COR-L47 (cell line): ENCODE measurements at places on chromosomes 13 and 19.

DNA sequence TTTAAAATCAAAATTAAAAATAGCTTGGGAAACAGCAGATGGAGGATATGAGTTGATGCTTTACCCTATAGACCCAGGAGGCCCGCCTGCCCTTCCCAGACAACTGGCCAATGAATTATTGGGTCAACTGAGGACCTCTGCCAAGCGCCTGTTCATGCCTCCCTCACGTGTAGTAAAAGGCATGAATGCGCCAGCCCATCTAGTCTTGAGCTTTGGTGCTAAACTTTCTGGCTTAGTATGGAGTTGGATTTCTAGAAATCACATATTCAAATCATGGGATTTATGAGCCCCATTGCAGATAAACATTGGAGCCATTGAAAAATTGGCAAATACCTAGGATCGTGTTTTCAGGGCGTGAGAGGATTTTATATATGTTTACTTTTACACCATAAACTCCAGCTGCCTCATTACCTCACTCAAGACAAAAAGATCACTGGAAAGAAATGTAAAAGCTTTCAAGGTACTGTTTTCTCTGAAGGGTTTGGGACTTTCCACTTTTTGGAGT is 47.1 kb downstream of the COL4A2 start:
- no peak for DNase-seq

DNA sequence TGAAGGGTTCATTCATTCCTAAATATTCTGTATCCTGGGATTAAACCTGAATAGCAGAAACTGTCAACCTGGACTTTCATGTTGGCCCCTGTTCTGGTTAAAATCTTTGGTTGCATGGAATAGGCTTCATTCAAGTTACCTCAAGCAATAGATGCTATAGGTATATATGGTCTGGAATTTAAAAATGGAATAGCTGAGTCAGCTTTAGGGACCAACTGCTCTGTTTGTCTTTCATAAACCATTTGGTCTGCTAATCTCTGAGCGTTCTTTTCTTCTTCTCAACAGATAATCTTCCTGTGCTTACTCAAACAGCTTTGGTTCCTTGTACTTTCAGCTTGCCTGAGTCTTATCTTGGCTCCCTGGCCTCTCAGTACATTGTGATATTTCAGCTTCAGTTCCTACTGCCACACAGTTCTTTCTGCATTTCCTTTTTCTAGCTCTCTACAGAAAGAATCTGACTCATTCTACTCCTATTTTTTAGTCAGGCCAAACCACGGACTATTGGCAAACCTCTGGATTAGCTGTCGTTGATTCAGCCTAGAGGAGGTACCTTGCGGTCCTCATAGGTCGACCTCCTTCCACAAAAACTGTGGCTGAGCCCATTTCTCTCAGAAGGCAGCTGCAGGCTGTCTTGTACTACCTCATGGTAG is 35.9 kb upstream of the MAB21L1 start:
- DNase-seq: no peak

DNA sequence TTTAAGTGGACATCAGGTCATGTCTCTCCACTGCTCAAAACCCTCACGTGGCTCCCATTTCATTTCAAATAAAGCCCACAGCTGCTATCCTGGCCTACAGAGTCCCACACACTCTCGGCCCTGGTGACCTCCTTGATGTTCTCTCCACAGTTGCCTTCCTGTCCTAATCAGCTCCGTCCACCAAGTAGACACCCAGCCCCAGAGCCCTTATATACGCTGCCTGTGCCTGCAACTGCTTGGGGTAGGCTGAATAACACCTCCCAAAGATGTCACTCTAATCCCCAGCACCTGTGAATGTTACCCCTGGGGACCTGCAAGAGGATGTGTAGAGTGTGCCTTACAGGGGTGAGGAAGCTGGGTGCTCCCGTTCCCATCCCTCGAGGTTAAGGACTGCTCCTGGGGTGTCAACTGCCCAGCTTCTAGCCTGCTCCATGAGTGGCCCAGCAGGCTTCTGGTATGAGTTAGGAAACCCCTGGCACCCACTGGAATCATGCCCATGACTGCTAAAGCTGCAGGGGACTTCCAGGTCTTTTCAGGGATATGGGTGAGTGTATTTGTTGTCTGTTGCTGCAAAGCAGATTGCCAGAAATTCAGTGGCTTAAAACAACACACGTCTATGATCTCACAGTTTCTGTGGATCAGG is 6.0 kb downstream of the FAM187B start:
- no peak for DNase-seq

DNA sequence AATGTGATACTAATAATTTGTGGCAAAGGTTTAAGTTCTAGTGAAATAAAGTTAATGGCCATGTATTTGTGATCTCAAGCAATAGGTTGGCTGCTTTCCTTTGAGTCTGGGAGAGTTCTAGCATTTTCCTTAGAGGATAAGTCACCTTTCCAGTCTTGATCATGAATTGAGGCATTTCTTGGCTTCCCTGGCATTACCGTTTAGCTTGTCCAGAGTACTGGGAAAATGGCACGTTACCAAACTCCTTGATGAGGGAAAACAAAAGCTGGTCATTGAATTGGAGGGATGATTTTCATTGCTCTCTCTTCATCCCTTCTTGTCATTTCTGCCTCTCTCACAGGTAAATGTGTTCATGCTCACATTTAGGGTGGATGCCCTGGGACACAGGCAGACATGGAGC is 34.0 kb upstream of the SPRY2 start:
- DNase-seq: no peak

DNA sequence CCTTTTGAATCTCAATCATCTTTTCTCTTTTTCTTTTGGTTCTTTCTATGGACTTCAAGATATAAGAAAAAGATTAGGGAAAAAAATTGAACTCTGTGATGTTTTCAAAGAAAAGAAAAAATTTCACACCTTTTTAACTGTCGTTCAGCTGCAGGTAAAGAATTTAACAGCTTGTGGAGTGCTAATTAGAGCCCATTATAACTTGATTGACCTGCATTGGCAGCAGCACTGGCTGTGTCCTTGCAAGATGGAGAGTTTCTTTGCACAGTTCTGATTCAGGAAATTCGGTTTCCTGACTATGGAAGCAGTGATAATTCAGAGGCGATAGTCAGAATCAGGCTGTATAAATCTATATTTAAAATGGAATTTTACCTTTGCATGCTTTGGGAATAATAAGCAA is 183.2 kb upstream of the DACH1 start:
- DNase-seq: no peak

DNA sequence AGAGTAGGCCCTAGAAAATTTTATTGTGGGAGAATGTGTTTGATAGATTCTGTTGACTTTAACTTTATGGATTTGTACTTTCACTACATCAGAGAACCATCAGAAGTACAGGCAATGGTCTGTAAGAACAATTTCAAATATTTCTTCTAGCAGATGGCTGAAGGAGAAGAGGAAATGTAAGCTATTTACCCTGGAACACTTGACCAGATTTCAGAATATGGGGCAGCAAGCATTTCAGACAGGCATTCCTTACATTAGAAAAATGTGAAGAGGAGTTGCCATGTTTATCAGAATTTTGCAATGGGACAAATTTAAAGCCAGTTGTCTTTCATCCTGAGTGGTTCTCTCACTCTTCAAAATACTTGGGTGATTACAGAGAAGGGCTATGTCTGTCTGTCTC is 7.5 kb downstream of the FRY start:
- DNase-seq: no peak

GRCh38 chr19:49929121-49929610 is at the start of the genes ATF5 and NUP62:
Gene ATF5 (plus strand): TSS chr19:49929205. CDS start chr19:49930851, 1,646 bp downstream.
Gene NUP62 (minus strand): TSS chr19:49929504. CDS start chr19:49909807, 19,697 bp downstream.
- peak; percentile 91 for DNase-seq

- DNase-seq: no peak
Observed at GRCh38 chr19:33366127-33366526, 7.4 kb upstream of the CEBPG start.

DNA sequence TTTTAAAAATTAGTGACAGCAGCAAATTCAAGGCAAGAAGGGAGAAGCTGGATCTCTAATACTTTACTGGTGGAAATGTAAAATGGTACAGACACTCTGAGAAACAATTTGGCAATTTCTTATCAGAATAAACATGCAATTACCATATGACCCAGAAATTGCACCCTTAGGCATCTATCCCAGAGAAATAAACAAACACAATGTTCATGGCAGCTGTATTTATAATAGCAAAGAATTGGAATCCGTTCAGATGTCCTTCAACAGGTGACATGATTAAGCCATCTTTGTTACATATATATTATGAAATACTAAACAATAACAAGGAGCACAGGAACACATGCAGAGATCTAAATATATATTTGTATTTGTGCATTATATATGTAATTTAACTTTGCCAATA is 756.5 kb downstream of the SLITRK1 start:
- peak; percentile 66 for DNase-seq

- no peak for DNase-seq
Observed at GRCh38 chr13:96082640-96083039, 7.3 kb upstream of the HS6ST3 start.

DNA sequence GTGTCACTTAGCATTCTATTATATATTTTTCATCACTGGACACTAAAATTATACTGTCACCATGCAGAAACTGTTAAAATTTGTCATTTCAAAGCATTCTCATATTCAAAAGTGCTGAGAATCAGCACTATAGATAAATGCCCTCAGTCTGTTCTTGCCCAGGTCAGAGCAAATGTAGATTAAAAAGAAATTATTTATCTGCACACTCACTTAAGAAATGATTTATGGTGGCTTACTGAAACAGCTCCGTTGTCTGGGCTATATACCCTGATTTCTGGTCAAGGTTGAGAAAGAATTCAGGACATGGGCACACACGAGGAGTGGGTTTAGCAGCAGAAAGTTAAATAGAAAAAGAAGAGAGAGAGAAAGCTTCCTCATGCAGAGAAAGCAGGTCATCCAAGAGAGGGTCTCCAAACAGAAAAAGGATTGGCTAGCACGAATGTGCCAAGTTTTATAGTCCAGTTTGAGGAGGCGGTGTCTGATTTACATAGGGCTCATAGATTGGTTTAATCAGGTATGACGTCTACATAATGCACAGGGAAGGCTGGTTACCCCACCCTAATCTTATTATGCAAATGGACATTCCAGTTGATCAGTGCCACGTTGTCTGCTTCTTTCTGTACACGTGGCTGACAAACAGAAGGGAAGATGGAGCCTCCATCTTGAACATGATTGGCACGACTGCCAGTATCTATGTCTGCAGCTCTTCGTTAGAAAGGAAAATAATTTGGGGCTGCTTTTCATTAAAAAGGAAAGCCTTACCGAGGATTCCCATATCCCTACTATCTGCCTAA is 47.3 kb upstream of the N4BP2L1 start:
- no peak for DNase-seq

DNA sequence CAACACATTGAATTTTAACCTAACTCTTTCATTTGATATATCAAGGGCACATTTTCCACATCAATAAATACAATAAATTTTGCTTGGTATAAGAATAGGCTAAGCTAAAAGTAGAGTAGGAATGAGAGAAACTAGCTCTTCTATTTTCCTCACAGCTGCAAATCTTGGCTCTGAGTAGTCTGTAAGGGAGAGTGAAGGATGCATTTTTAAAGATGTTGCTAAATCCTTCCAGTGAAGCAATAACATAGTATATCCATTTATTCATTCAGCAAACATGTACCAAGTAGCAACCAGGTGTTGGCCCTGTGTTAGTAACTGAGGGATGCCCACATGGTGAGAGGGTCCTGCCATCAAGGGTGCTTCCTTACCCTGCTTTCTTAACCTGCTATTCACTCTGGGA is 799.9 kb downstream of the PCDH9 start:
- DNase-seq: no peak

- DNase-seq: no peak
Observed at GRCh38 chr19:16337809-16338469, 13.3 kb downstream of the KLF2 start.

DNA sequence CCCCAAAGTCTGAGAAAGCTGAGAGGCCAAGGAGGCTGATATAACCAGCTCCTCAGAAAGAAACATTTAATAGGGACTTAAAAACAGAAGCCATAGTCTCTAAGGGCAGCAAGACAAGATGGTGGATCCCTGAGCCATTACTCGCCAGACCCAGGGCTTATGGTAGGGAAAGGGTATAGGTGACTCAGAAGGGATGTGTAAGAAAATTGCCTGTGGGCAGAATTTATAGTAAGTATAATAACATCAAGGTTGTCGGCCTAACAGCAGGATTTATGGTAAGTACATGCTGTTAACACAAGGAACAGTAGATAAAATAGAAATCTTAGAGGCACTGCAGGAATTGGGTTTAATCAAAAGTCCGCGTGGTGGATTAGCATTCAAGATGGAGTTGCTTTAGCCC is 14.7 kb downstream of the KBTBD6 start:
- DNase-seq: no peak

GRCh38 chr19:42323852-42324654 is 1.4 kb upstream of the MEGF8 start:
- DNase-seq: no peak

- no peak for DNase-seq
Observed at GRCh38 chr19:14168259-14168972, 32.0 kb upstream of the ASF1B start.

DNA sequence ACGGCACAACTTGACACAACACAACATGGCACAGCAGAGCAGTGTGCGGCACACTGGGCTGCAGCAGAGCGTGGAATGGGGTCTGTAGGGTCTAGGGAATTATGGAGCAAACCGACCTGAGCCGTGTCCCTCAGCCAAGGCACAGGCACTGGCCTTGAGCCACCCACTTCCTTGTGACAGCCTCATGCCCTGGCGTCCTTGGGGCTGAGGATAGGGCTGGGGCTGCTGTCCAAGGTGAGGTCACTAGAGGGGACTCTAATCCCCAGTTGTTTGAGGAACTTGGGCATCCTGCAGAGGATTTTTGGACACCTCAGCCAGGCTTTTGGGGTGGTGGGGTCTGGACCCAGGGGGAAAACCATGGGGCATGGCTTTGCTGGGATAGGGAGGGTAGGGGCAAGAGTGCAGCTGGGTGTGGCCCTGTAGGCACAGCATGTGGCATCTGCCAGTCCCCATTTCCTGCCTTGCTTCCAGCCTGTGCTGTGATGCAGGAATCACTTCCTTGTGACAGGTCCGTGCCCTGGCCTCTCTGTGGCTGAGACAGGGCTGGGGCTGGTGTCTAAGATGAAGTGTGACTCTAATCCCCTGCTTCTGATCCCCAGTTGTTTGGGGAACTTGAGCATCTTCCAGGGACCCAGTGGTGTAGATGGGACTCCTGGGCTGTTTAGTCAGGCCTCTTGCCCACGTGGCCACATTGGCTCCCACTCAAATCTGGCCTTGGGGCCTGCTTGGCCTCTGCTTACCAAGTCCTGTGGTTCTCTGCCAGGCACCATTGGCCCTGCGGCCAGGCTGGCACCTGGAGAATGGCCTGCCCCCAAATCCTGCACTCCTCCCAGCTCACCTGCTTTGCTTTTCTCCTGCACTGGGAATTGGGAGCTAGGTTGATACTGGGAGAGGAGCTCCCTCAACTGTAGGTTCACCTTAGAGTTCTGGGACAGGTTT is 78.5 kb downstream of the SCGB2B2 start:
- no peak for DNase-seq

GRCh38 chr13:98543378-98544103 is 33.4 kb downstream of the STK24 start:
- no peak for DNase-seq

- DNase-seq: no peak
Observed at GRCh38 chr13:82681535-82681934, 1200.7 kb downstream of the SLITRK1 start.

GRCh38 chr19:35790981-35791813 is 15.8 kb downstream of the ARHGAP33 start:
- peak; percentile 77 for DNase-seq

- DNase-seq: no peak
Observed at GRCh38 chr13:110416131-110417025, 109.3 kb downstream of the COL4A2 start.

- DNase-seq: no peak
Observed at GRCh38 chr13:51581148-51581820, 3.0 kb upstream of the WDFY2 start.

GRCh38 chr19:19643158-19644053 is at the start of gene GMIP:
Gene GMIP (minus strand): TSS chr19:19643657. CDS start chr19:19643529, 128 bp downstream.
- peak; percentile 29 for DNase-seq

GRCh38 chr19:4556597-4557127 is 2.8 kb downstream of the SEMA6B start:
- DNase-seq: no peak
